ENCODE measurements at places on chromosomes 1 and 21. TPM values are rescaled to one million over a fixed set of nuclear protein-coding genes. Genes with fewer than 3 reads are reported as not detected.
A peak's percentile ranks its signal among the peaks of the same experiment; 100 is the strongest.

GRCh38 chr1:185559684-185560331 is 174.4 kb upstream of the HMCN1 start:
- DNase-seq, result peak; percentile 17

GRCh38 chr1:109248797-109249629 is at the start of gene CELSR2:
Gene CELSR2, plus strand, starts transcription at chr1:109249539. Its CDS starts 541 bp downstream, at chr1:109250080.
- DNase-seq, result peak; percentile 49

EXOSC10 gene
- 81.7 TPM for total RNA-seq

DNA sequence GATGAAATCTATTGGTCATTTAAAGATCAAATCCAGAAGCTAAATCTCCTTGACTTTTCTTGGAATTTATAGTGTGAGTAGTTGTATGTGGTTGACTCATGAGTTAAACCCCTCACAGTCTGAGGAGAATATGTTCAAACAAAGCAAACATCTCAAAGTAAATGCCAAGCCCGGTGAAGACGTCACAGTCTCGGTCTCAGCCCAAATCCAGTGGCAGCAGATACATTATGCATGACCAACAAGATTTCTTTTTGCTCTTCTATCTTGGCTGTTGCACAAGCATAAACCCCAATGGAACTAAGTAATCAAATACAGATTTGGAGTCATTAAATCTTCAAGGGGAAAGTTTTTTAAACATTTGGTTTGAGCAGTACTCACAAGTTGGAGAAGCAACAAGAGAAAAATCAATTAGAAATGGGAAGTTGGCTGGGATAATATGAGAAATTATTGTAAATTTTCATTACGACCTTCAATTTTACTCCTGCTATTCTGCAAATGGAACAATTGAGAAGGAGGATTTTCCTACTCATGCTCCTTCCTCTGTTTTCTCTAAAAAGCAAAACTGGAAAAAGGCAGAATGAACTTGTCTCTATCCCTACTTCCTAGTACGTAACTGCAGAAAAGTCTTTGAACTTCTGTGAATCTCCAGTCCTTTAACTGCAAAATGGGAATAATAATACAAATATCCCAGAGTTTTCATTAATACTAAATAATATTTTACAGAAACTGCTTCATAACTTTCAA is 575.8 kb downstream of the NUF2 start:
- DNase-seq, result no peak

- no peak for DNase-seq
Observed at GRCh38 chr1:117760485-117760884, 154.6 kb downstream of the TENT5C start.

SLC9C2 gene
- not detected for total RNA-seq

SPRR2F gene
- total RNA-seq, result not detected

GRCh38 chr1:25888426-25888987 is 13.0 kb upstream of the PAQR7 start:
- DNase-seq, result no peak

DNA sequence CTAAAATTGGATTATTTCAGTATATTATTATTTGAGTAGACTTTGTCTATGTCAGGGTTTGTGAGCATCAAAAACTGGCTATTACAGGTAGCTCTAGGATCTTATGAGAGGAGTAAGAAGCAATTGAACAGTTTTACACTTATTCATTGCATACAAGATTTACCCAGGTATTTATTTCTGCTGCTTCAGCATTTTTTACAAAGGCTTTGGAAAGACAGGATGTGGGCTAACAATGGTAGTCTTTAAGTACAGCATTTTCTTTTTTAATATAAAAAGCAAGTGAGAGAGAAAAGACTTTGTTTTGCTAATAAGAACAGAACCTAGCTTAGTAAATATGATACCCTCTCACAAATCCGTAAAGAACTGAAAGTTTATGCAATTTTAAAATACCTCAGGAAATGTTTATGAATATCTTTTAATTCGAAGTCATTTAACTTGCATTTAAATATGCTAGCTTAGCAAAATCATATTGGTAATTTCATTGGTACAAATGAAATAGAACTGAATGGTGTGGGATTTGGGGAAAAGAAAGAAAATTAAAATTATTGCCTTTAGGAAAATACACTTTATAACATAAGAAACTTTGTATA is 32.1 kb upstream of the RGS18 start:
- no peak for DNase-seq

DNA sequence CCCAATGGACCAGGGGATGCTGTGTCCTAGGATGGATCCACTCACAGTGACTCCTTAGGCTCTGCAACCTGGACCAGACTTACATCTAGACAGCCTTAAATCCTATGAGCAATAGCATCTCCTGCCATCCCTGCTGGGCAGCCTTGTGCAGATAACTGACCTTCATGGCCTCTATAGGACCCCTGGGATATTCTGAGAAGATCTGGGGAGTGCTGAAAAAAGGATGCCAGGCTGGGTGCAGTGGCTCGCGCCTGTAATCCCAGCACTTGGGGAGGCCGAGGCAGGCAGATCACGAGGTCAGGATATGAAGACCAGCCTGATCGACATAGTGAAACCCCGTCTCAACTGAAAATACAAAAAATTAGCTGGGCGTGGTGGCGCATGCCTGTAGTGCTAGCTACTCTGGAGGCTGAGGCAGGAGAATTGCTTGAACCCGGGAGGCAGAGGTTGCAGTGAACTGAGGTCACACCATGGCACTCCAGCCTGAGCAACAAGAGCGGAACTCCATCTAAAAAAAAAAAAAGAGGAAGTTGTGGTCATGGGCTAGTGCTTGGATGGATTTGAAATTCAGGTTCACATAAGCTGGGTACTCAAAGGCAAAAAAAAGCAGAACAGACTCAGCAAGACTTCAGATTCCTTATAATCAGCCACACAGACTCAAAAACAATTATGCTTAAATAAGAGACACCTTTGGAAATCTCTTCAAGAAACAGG is 10.9 kb upstream of the SH2D1B start:
- DNase-seq, result no peak

DNA sequence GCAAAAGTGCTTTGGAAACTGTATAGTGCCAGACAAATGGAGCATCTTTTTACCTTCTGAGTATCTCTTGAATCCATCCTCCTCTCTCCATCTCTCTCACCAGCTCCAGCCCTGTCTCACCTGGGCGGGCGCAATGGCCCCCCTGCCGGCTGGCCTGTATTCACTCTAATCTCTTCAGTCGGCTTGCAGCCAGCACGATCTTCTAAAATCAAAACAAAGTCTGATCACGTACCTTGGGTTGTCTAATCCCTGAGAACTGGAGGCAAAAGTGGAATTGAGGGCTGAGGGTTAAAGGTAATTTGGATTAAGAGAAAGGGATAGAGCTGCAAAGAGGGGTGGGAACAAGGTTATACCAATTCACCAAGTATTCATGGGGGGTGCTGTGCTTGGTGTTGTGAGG is 46.0 kb upstream of the LRRN2 start:
- no peak for DNase-seq

CELA3A gene
- not detected for total RNA-seq

AMY1A gene
- not detected for total RNA-seq

GRCh38 chr1:37177230-37177864 is 143.0 kb upstream of the GRIK3 start:
- DNase-seq, result no peak

- no peak for DNase-seq
Observed at GRCh38 chr1:1666526-1666925, 7.7 kb upstream of the CDK11B start.

DNA sequence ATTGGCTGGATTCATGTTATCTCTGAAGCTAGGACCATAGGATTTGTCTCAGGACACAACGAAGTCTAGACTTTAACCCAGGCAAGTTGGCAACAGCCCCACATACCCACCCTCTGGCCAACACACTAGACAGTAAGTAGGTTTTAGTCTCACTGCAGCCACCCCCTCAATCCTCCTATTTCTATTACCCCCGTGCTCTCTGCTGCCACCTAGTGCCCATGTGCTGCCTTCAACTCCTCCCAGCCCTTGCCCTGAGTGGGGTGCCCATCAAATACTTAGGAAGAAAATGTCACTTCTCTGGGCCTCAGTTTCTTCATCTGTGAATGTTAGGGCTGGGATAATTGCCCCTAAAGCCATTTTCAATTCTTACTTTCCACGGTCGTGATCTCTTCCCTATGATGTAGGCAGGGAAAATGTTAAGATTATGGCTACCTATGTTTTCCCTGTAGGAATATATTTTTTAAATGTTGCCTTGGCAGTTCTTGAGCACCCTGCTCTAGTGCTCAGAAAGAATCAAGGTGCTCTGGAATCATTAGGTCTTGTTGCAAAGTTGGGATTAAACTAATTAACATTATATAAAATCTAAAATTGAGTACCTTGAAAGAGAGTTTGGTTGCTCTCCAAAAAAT is 213.0 kb downstream of the LMX1A start:
- DNase-seq, result no peak

GRCh38 chr1:212401042-212401441 is 13.6 kb downstream of the PACC1 start:
- DNase-seq, result no peak

DNA sequence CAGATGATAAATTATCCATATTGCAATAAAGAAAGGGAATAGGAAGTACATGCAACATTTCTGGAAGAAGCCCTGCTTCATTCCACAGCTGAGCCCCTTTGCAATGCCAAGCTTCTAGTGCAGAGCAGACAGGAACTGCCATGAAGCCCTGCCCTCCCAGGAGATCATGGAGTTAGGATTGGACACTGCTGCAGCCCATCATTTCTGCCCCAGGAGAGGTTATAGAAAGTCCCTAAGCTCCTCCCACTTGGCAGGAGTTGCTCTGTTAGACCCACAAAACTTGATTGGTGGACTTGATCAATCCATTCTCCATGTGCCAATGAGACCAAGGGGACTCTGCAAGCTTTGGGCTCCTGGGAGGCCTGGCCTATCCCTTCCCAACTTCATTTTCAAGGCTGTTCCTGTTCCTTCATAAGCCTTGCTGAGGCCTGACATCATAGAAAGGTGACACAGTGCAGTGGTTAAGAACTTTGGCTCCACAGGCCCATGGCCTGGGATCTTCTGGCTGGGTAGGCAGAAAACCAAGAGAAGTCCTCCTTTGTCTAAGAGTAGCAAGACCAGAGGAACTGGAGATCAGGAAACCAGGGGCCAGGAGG is 1.3 kb upstream of the LAPTM5 start:
- DNase-seq, result no peak

- peak; percentile 61 for DNase-seq
Observed at GRCh38 chr1:230208619-230209261, 141.7 kb downstream of the GALNT2 start.

GRCh38 chr21:15761507-15762100 is 31.8 kb downstream of the USP25 start:
- no peak for DNase-seq

GJB3 gene
- total RNA-seq, result not detected

ALPL gene
- total RNA-seq, result not detected

GMEB1 gene
- total RNA-seq, result 19.8 TPM

- no peak for DNase-seq
Observed at GRCh38 chr21:25342816-25343215, 264.5 kb downstream of the MRPL39 start.

SPRR3 gene
- total RNA-seq, result not detected

DNA sequence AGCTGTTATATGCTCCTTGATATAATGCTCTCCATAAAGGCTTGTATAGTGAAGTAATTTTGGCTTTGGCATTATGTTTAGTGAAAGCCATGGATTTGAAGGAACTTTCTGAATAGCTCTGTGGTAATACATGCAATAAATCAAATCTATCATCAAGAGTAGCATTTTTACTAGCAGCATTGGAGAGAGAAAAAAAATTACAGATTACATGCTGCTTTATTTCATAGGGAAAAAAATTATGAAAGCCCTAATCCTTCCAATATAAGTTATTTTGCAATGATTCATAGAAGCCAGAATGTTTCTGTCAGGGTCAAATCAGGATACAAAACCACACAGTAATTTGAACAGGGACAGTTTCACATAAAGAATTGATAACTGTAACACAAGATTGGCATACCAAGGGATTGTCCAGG is 250.0 kb downstream of the SPATA17 start:
- no peak for DNase-seq

DNA sequence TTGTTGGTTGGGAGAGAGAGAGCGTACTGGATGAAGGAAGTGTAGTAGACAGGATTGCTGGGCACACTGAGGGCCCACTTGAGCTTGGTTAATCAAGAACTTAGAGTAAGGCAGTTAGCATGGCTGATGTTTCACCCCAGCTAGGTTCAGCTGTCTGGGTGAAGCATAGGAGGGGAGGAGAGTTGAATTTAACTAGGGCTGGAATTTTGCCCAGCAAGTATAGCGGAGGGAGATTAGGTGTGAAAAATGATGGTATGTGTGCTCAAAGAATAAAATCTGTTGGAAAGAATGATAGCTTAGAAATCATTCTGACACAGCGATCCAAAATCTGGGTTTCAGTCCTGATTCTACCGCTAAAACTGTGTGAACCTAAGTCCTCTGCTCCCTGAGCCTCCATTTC is 461.5 kb upstream of the PROX1 start:
- no peak for DNase-seq

DNA sequence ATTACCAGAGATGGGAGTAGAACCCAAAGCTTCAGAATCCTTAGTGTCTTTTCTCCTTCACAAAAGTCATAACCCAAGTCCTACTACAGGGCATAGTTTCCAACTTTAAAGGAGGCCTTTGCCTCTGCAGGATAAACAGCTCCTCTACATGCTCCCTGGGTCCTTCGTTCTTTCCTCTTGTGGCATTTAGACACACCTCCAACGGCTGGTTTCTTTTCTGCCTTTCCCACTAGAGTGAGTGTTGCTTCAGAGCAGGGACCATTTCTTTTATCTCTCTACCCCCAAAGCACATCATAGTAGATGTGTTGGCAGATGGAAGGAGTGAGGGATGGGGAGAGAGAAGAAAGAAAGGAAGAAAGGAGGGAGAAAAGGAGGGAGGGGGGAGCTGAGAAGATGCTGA is 144.7 kb upstream of the SPATA6 start:
- DNase-seq, result no peak

- DNase-seq, result no peak
Observed at GRCh38 chr1:92870591-92870990, 38.8 kb downstream of the RPL5 start.

GRCh38 chr1:25875154-25875855 is at the start of gene PAQR7:
Gene PAQR7, minus strand, starts transcription at chr1:25875708. Its CDS starts 11,869 bp downstream, at chr1:25863839.
- peak; percentile 58 for DNase-seq

CD48 gene
- total RNA-seq, result 373 TPM

GRCh38 chr1:3596663-3597598 is 14.4 kb downstream of the MEGF6 start:
- DNase-seq, result no peak

GRCh38 chr1:205224736-205225135 is 3.0 kb upstream of the TMCC2 start:
- DNase-seq, result no peak

- no peak for DNase-seq
Observed at GRCh38 chr1:19769211-19769932, 30.3 kb downstream of the TMCO4 start.

DNA sequence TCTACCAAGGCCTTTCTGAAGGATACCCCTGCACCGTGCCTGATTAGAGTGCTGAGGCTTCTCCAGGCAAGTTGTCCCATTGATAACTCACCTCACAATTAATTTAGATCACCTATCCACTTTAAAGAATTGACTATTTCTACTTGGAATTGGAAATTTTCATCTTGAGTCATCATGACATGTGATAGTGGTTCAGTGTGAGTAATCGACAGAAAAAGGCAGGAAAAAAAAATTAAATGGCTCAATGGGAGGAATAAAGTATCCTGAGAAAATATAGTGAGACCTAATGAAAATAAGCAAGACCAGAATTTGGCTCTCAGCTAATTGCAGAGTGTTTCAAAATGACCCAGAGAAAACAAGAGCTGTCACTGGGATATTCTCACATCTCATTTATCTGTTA is 222.4 kb upstream of the C8B start:
- DNase-seq, result no peak

GRCh38 chr1:237677979-237678378 is 212.7 kb downstream of the ZP4 start:
- DNase-seq, result no peak
